ENCODE measurements at places on chromosomes 4 and X. TPM values are rescaled to one million over a fixed set of nuclear protein-coding genes. Genes with fewer than 3 reads are reported as not detected.

The ATOH1 gene
- not detected for total RNA-seq

The USP26 gene
- total RNA-seq: not detected

The AGTR2 gene
- not detected for total RNA-seq

The ETDA gene
- not detected for total RNA-seq

The HOPX gene
- 3.1 TPM for total RNA-seq

The TLR7 gene
- 0.27 TPM for total RNA-seq

The MAGEB4 gene
- total RNA-seq: not detected

The NWD2 gene
- total RNA-seq: not detected

The EFHC2 gene
- 0.28 TPM for total RNA-seq

The CCNQ gene
- 27.2 TPM for total RNA-seq

The RNF150 gene
- 9.7 TPM for total RNA-seq

The NHS gene
- 29.6 TPM for total RNA-seq

The TEX13C gene
- not detected for total RNA-seq

Data from thoracic aorta (tissue), 2 donors.